NCI-H2081 (cell line): ENCODE measurements at places on chromosomes 4 and X.

- peak; percentile 8 for DNase-seq
Measured at GRCh38 chr4:169345316-169345721, 74.6 kb upstream of the SH3RF1 start.

- no peak for DNase-seq
Measured at GRCh38 chr4:99356992-99357391, 4.4 kb upstream of the ADH1C start.

- no peak for DNase-seq
Measured at GRCh38 chrX:150792949-150793527, 99.8 kb downstream of the MTMR1 start.

GRCh38 chr4:111869339-111869738 lies 275.9 kb upstream of the FAM241A start:
- DNase-seq: no peak

- DNase-seq: no peak
Measured at GRCh38 chr4:155799794-155800123, 40.9 kb downstream of the GUCY1B1 start.

DNA sequence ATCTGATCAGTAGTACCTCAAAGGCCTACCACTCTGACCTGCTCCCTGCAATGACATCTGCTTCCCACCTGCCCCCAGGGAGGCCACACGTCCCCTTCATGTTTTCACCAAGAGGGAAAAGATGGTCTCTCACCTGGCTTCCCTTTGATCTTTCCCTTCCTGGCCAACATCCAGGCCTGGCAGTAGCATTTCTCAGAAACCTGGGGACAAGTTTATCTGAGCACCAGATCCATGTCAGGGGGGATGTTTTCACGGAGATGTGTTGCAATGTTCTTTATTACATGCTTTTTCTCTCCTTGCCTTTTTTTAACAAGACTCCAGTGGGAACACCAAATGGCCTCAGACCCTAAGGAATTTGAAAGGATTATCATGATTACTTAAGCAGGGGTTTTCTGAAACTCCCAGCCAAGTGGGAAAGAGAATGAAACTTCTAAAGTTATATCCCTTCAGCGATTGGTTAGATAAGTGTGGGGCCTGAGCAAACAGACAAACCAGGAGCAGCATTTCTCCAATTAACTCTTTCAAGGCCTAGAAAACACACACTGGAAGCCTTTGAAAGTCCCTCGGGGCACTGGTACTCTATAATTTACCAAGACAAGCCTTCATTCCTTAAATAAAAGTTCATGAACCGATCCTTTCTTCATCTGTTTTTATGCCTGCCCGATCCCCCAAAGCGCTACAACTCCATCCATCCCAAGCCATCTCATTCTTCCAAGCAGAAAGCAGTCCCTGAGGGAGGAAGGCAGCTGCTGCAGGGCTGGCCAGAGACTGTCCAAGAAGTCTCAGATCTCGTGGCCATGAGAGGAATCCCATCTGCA lies 94.1 kb downstream of the BCOR start:
- DNase-seq: no peak

- DNase-seq: no peak
Measured at GRCh38 chr4:153639833-153640802, 44.0 kb upstream of the TLR2 start.

DNA sequence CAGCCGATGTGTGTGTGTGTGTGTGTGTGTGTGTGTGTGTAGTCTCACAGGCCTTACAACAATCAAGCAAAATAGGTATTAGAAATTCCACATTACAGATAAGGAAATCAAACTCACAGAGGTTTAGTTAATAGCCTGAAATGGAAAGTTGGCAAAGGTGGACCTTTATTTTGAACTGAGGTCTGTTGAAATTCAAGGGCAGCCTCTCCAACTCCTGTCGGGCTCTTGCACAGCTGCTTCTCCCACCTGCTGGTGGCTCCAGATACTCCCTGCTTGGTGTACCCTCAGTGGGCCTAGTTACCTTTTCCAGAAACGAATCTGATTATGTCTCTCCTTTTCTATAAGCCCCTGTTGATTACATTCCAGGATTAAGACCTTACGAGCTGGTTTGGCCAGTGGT lies 195.9 kb downstream of the MGST2 start:
- DNase-seq: no peak

DNA sequence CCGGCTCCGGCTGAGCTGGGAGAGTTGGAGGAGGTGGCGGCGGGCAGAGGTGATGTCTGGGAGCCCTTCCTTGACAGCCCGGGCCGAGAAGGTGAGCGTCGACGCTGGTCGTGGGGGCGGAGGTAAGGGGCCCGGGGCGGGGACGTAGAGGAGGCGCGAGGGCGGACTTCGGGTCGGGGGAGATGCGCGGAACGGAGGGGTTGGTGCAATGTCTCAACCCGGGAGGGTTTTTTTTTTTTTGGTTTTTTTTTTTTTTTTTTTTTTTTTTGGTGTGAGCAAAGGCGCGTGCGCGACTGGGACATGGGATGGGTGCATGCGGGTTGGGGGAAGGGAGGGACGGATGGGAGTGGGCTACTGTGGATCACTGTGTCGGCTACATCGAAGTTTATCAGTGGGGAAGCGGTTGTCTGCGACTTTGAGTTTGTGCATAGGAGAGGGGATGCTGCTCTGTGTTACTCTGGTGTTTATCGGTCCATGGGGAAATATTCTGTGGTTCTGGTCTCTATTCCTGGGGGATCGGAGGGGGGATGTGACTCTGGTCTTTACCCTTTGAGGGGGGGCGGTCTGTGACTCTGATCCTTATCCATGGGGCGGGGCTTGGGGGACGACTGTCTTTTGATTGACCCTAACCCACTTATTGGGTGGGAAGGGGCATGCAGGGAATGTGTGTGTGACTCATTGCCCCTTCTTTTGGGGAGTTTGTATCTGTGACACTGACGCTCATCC lies 537 bp downstream of the RBM10 start:
- peak; percentile 5 for DNase-seq

GRCh38 chr4:77100234-77100633 lies 24.4 kb upstream of the CCNI start:
- no peak for DNase-seq

- DNase-seq: no peak
Measured at GRCh38 chr4:151227172-151227571, 49.8 kb upstream of the PRSS48 start.

GRCh38 chr4:54187148-54187547 lies 41.9 kb upstream of the PDGFRA start:
- no peak for DNase-seq

DNA sequence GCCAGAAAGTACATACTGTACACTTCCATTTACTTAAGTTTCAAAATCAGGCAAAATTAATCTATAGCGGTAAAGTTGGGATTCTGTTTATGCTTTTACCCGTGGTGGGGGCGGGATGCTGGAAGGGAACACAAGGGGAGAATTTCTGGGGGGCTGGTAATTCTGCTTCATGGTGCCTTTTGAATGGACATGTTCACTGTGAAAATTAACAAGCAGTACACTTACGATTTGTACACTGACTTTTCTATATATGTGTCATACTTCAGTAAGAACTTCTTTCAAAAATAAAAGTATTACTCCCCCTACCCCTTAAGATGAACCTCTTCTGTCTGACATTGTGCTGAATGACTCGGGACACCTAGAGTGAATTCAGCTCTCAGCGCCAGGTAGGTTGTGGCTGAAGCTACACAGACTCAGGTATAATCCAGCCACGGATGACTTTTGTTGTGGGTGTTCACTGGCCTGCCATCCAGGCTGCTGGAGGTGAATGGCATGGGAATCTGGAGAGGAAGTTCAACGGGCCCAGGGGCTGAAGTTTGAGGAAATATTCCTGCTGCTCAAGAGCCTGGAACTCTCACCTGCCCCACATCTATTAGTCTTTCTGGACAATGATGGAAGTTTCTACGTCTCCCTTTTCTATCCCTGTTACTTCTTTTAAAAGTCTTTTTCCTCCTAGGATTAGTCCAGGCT lies 7.3 kb upstream of the TCEANC start:
- DNase-seq: no peak

DNA sequence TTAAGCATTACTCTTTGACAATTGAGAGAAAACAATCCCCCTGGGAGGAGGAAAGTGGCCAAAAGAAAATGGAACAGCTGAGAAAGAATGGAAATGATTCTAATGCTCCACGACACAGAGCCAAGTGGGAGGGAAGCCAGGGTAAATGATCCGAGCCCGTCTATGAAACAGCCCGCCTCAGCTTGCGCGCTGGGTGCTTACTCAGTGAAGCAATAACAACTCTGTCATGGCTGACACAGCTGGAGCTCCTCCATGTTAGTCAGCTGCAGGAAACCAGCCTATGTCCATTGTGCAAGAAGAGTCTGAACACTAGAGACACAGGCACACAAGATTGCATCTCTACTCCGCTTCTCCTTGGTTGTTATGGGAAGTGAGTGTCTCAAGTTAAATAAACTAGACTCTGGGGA lies 19.3 kb downstream of the NOA1 start:
- peak; percentile 51 for DNase-seq

DNA sequence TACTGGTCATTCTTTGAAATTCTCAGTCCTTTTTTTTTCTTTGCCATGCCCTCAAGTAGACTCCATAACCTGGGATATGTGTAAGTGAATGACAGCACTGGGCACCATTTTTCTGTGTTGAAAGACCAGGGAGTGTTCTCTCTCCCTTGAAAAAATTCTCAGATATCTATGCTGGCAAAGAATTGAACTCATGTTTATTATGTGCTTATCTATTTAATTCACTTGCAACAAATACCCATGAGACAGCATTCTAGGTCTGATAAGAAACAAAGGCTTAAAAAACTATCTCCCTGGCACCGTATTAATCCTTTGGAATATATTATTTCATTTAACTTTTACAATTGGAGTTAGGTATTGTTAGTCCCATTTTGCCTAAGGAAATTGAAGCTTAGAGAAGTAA lies 36.7 kb downstream of the LARP7 start:
- DNase-seq: no peak

DNA sequence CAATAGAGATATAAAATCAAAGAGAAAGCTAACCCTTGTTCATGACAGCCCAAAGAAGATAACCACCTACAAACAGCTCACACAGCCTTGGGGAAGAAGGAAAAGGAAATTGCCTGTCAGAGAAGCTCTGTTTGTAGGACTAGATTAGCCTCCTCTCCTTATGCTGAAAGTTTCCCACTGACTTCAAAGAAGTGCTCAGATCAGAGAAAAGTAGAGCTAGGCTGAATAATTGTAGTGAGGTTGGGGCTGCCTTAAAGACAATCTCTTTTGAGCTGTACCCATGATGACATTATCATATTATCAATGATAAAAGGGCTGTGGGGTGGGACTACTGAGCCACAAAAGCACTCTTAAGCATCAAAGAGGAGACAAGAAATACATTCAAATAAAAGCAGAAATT lies 223.0 kb upstream of the GALNT7 start:
- DNase-seq: no peak

DNA sequence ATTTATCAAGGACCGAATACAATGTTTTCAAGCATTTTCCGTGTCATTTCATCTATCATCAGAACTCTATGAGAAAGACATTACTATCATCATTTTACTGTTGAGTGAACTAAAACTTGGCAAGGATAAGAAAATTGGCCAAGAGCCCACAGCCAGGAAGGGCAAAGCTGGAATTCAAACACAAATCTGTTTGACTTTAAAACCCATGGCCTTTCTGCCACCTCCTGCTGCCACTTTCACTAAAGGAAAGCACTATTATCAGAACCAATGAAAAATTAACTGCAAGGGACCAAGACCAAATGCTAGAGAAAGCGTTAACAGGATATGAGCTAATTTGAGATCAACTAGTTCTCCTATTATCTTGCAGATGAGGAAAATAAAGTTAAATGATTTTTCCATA lies 2759.2 kb downstream of the ARAP2 start:
- peak; percentile 60 for DNase-seq

- no peak for DNase-seq
Measured at GRCh38 chr4:7417639-7418038, 17.1 kb downstream of the PSAPL1 start.

DNA sequence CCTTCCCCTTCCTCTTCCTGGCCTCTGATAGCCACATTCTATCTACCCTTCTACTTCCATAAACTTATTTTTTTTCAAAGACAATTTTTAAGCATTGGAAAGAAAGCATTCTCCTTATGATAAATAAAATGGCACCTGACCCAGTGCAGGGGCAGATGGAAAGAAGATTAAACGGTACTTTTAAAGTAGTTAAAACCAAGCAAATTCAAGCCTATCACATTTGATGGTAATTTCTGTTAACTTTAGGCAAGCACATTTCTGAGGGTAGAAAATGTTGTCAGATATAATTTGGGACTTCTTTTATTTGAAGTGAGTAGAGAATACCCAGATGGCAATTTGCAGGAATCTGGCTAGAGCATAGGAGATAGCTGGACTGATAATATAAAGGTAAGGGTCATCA lies 332.9 kb downstream of the EPHA5 start:
- DNase-seq: no peak

DNA sequence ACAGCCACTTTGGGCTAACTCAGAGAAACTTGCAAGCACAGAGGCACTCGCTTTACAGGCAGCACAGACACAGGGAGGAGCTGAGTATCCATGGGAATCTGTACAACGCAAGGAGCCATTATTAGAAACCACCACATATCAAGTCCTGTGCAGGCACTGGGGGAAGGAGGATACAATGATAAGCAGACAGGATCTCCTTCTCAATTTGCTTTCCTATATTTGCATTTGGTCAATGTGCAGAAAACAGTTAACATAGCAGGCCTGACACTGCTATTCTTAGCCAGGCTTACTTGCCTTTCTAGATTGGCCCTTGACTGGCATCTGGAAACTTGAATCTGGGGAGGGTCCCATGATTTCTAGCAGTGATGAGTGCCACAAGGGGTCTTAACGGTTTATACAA lies 65.8 kb downstream of the TEC start:
- DNase-seq: no peak

DNA sequence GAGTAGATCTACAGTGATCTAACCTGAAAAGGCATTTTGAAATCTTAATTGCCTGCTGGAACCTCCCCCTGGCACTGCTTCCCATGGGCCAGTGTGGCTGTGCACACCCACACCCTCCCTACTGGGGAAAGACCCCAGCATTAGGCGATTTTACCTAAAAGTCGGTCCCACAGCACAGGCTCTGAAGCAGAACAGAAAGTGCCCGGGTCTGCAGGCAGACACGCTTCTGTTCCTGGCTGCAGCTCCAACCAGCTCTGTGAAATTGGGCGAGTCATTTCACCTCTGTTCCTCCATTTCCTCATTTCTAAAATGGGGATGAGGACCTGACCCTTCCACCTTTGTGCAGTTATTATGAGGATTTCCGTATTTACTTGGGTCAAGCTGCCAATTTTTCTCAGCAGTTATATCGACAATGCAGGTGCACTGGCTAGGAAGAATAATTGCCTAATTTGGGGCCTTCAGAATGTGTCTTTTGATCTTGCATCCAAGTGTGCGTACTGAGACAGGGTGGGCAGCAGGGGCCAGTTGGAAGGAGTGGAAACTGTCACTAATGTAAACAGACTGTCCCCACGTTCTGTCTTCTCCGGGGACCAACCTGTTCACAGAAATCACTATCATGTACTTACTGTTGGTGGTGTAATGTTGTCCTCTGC lies 7.1 kb downstream of the KLF3 start:
- DNase-seq: no peak

DNA sequence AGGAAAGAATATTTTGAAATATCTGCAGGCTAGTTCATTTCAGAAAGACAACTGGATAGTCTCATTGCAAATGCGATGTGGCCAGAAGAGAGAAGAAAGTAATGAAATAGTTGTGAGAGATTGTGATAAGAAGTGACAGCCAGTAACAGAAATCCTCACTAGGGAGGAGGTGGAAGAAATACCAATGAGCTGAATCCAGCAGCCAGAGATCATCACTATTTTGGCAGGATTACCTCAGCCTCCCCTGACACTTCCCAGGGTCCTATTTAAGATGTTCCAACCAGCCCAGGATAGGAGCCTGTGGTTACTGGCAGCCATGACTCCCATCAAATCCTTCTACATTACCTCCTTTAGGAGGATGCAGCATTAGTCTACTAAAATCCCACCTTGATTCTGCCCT lies 76.7 kb upstream of the ARHGAP24 start:
- DNase-seq: no peak

- no peak for DNase-seq
Measured at GRCh38 chr4:102828497-102828808, 1.1 kb upstream of the UBE2D3 start.
